Activated CD4-positive, alpha-beta T cell treated with anti-CD3 and anti-CD28 coated beads, Interleukin-2, amount 10 ng/mL, durations not matched to agents 24 days and 14 days (primary cell): ENCODE measurements at places on chromosomes 1 and 21. TPM values are rescaled to one million over a fixed set of nuclear protein-coding genes. Genes with fewer than 3 reads are reported as not detected.

C1orf146 gene
- not detected in 2 replicates for total RNA-seq

ZNF697 gene
- total RNA-seq, result 4.5 and 4.8 TPM in 2 replicates

S100A5 gene
- 2.3 and 2.6 TPM in 2 replicates for total RNA-seq

STUM gene
- total RNA-seq, result not detected in 2 replicates

ANKRD34A gene
- 4.8 and 5.2 TPM in 2 replicates for total RNA-seq

DNA sequence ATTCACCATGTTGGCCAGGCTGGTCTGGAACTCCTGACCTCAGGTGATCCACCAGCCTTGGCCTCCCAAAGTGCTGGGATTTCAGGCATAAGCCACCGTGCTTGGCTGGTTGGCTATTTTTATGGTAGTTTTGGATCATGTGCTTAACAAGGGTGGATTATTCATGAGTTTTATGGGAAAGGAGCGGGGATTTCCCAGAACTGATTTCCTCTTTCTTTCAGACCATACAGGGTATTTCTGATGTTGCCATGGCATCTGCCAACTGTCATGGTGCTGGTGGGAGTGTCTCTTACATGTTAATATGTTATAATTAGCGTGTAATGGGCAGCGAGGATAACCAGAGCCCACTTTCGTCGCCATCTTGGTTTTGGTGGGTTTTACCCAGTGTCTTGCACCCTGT, 3.2 kb downstream of the TRPM2 start:
- peak overlapping the region; percentile 49 for H3K27ac ChIP-seq
- peaks cover 50% of the 10 kb centered on the region for H3K4me1 ChIP-seq
- H3K4me3 ChIP-seq, result peak overlapping the region; percentile 47
- H3K27me3 ChIP-seq, result no peaks in the 10 kb centered on the region
- DNase-seq, result no peak

GRCh38 chr21:31354604-31355443, 10.8 kb upstream of the TIAM1 start:
- DNase-seq, result peak; percentile 95
- peaks cover 40% of the 10 kb centered on the region for H3K4me1 ChIP-seq
- peak overlapping the region; percentile 87 for H3K27ac ChIP-seq
- peaks cover 25% of the 10 kb centered on the region for H3K36me3 ChIP-seq

DNA sequence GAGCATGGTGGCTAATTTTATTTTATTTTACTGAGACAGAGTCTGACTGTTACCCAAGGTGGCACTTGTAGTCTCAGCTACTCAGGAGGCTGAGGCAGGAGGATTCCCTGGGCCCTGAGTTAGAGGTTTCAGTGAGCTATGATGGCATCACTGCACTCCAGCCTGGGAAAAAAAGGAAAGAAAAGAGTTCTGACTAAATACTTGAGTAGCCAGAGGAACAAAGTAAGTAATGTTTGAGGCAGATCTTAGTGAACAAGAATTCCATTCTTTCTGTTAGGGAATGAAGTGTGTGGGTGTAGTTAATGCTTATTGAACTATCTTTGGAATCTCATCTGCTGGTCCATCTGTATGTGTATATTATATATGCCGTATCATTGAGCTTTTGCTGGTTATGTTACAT, 13.1 kb upstream of the EVI5 start:
- no peaks in the 10 kb centered on the region for H3K36me3 ChIP-seq
- H3K4me1 ChIP-seq, result no peaks in the 10 kb centered on the region
- no peak overlapping the region for H3K4me3 ChIP-seq
- peaks cover 46% of the 10 kb centered on the region for H3K27me3 ChIP-seq
- DNase-seq, result no peak

DNA sequence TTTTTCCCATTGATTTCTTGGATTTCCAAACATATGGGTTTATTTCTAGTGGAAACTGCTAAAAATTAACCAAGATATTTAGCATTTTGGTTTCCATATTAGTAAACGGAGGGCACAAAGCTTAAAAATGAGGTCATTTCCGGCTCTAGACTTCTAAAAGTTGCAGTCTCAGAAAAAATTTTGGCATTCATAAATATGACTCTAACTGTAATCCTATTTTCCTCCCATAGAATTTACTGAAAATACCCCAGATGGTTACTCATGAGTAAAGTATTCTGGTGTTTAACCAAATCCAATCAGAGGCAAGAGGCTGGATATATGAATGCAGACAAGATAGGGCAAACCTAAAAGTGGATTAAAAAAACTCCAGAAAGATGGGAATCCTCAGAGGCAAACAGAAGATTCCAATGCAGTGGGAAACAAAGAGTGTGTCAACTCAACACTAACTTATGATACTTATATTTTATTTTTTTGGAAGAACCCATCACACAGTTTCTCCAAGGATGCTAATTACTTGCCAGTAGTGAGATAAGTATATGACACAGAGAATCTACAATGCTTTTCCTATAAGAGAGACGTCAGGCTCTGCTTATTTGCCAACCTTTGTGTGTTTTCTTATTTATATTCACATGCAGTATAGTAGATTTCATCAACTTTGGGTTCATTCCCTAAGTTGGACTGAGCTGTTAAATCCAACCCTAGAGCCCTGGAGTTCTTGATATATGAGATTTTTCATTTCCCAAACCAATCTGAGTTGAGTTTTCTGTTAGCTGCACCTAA, 90.1 kb upstream of the BCL10 start:
- no peak overlapping the region for H3K4me3 ChIP-seq
- no peak for DNase-seq
- H3K27me3 ChIP-seq, result peaks cover 13% of the 10 kb centered on the region
- no peaks in the 10 kb centered on the region for H3K36me3 ChIP-seq
- no peak overlapping the region for H3K27ac ChIP-seq

GRCh38 chr1:164524810-164525209, 34.2 kb upstream of the PBX1 start:
- no peaks in the 10 kb centered on the region for H3K27me3 ChIP-seq
- no peaks in the 10 kb centered on the region for H3K4me1 ChIP-seq
- no peak for DNase-seq
- no peaks in the 10 kb centered on the region for H3K36me3 ChIP-seq
- H3K4me3 ChIP-seq, result no peak overlapping the region

GRCh38 chr1:98929437-98929836, 75.2 kb downstream of the PLPPR5 start:
- H3K27me3 ChIP-seq, result no peaks in the 10 kb centered on the region
- H3K27ac ChIP-seq, result no peak overlapping the region
- H3K36me3 ChIP-seq, result no peaks in the 10 kb centered on the region

- H3K36me3 ChIP-seq, result peaks cover 2% of the 10 kb centered on the region
- no peak overlapping the region for H3K27ac ChIP-seq
- peaks cover 26% of the 10 kb centered on the region for H3K4me1 ChIP-seq
- DNase-seq, result no peak
These were observed 81.9 kb downstream of the RGL1 start for GRCh38 chr1:183886853-183887252.
